Brain microvascular endothelial cell (primary cell): ENCODE measurements at places on chromosomes 3 and 15.
A peak's percentile ranks its signal among the peaks of the same experiment; 100 is the strongest.

DNA sequence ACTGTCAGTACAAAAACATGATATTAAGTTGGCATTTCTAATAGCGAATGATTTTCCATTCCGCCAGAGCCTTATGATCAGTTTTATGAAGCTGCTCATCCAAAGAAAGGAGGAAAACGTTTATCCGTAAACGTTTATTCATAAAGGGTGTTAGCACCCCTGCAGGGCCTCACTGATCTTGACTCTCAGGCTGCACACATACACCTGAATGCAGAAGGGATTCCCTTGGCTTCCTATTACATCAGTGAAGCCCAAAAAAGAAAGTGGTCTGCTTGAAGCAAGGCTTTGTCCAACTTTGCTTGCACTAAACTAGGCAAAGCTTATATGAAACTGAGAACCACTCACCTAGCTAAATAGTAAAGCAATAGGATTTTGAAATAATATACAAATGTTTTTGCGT lies 659.5 kb upstream of the CADM2 start:
- DNase-seq = no peak

GRCh38 chr3:28645149-28645548 lies 296.5 kb upstream of the AZI2 start:
- DNase-seq = no peak

DNA sequence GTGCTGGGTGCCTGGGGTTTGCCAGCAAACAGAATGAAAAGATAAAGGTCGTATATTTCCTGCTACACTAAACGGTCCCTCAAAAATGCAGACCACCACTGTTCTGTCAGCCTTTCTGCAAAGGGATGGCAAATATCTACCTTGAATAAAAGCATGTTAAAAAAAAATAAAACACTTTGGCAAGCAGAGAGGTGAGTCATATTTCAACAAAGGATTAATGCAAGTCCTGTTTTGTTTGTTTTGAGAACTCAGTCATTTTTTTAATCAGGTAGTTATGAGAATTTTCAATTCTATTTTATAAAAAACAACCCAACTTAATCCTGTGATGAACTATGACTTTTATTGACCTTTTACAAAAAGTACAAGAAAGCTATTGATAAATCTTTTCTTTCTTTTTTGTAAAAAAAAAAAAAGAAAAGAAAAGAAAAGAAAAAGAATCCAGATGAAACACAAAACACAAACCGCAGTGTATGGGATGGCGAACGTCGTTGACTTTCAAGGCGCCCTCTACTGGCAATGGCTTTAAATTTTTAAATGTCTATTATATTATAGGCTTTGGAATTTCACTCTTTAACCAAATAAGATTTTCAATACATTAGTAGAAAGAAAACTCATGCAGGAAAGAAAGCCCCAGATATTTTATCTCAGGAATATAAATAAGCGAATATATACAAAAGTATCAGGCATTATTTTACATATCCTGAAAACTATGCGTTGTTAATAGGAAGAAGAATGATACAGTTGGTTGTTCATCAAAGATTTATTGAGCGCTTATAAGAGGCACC lies 87.8 kb downstream of the NCEH1 start:
- no peak for DNase-seq

DNA sequence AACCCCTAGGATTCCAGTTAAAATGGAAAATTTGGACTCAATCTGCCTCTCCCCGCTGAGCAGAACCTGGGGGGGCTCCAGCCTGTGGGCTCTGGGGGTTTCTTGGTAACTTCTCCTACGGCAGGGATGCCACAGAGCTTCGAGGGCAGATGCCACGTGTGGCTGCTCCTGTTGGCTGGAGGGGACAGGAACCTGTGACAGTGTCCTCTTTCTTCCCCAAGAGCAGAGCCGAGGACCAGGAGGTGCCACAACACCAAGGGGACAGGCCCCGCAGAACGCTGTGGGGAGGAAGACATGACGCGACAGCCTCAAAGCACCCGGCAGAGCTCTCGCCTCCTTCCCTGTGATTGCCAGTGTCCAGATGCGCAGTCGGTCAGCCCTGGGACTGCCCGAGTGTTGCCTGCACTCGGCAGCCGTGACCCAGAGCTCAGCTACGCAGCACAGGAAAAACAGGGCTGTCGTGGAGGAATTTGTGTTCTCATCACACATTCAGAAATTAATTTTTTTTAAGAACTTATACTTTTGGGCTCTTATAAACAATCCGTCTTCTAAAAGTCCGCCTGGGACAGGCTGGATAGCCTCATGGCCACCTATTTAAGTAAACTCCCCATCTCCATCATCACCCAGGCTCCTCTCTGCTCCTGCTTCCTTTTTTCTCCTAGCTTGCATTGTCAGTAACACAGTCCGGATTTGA lies 131.9 kb upstream of the MEF2A start:
- DNase-seq = no peak

DNA sequence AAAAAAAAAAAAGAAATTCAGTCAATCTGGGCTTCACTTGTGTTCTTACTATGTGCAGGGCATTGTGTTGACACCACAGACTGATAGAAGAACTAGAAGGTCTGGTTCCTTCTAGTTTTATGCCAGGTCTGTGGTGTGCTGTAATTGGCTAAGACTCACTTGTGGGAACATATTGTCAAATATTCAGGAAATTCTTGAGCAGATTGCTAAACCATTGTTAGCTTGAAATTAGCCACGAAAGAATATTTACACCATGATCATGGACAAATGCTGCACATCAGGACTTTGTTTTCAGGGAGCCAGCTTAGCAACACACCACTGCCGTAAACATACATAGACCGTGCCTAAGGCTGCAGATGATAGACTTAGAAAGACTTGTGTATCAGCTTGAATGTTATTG lies 74.6 kb downstream of the GTPBP8 start:
- no peak for DNase-seq

DNA sequence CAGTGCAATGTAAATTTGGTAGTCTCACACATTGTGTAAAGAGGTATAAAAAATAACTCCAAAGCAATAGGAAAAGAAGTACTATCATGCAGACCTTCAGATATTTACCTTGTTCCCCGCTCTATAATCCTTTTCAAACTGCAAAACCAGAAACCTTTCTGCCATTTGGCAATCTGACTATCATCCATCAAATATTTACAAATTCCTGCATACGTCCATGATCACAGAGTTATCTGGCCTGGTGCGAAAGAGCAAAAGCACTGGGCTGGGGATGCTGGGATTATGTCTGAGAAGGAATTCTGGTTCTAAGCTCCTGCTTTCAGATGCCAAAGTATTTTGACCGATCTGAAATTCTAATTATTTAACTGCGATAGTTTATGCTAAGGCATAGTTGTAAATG lies 143.1 kb downstream of the RORA start:
- DNase-seq = no peak

DNA sequence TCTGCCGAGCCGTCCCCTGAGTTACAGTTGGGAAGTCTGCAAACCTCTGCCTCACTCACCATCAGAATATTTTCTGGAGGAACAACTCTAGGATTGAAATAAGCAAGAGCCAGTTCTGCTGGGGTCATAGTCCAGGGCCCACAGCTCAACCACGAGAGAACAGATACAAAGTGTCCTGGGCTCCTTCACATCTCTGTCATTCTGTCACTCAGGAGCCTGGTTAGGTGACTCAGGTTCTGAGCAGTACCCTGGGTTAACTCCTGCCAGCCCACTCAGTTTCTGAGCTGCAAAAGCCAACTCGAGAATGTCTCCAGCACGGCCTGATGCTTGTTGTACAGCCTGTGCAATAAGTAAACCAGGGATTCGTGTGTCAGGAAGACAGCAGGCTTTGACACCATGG lies 155.7 kb downstream of the SLCO3A1 start:
- no peak for DNase-seq

DNA sequence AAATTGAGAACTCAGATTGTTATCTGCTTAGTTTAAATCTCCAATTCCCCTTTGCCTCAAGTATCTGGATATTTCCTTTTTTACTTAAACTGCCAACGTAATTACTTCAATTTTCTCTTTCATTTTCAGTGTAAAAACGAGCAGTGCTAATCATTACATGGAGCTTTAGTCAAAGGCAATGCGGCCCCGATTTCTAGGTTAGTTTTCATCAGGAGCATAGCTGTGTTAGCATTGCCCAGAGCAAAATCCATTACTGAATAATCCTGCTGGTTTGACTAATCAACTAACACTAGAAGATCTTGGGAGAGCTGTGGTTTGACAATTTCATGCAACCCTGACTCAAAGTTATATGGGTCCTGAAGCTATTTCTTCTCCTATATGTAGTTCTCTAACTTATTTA lies 46.2 kb downstream of the ZPLD1 start:
- no peak for DNase-seq

DNA sequence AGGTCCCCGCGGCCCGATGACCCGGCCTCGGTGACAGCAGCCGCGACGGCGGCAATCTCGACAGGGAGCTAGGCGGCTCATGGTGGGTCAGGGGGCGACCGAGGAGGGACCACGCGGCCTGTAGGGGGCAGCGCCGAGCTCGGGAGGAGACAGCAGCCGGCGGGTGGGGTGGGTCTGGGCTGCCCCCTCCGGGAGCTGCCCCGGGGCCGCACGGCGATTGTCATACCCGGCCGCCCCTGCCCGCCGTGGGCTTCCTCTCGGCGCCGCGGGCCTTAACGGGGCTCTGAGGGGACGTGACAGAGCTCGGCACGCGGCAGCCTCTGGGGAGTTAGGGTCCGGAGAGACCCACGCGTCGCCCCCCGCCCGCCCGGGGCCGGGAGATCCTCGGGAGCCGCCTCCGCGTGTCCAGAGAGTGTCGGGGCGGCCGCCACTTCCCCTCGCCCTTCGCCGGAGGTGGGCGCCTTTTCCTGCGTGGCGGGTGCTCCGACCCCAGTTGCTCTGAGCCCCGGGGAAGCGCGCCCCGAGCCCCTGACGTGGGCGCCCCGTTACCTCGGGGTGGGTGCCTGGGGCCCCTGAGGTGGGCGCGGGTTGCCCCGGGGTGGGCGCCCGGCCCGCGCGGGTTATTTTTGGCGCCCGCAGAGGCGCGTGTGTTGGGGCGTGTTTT lies 539 bp upstream of the PLCL2 start:
- no peak for DNase-seq

DNA sequence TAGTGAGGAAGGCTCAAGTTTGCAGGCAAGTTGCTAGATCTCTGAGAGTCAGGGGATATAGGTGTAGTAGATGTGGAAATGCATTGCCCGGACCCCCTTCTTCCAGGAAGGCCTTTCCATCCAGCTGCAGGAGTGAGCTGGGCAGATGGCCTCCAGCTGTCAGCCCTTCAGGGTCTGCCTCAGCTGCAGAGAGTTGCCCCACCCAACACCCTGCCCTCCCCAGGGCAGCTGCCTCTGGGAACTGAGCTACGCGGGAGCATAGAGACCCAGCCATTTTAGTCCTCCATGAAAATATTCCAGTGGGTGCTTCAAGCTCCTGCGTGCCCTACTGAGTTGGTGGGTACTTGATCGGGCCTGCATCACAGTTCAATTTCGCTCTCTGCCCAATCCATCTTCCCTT lies 29.6 kb downstream of the SPG21 start:
- no peak for DNase-seq

- no peak for DNase-seq
Measured at GRCh38 chr3:64667887-64668581, 19.8 kb downstream of the ADAMTS9 start.

DNA sequence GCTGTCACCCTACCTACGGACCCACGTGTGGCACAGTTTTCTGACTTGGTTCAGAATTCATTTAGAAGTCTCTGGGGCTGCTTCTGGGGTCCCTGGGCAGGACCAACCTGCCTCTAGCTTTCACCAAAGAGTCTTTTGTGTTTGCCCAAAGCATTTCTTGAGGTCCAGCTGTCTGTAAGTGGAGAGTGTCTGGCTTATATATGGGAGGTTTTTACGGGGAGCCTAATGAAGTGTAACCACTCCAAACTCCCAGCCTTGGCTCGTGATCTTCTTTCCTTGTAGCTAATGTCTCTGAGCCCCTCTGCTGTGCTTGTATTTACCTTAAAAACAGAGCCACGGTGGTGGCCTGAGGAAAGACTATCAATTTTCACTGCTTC lies 109.0 kb upstream of the CTDSPL start:
- no peak for DNase-seq

GRCh38 chr3:1609416-1609815 lies 489.2 kb upstream of the CNTN4 start:
- DNase-seq = no peak

DNA sequence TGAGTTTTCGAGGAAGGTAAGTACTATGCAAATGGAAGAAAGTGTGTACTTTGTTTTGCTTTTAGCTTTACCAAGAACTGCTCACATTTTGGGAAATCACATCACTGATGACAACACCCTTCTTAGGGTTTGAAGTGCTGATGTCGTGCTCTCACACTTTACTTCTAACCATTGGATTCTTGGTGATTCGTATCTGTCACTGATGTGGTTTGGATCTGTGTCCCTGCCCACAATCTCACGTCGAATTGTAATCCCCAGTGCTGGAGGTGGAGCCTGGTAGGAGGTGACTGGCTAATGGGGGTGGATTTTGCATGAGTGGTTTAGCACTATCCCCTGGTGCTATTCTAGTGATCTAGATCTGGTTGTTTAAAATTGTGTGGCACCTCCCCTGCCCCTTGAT lies 75.4 kb upstream of the RGMA start:
- DNase-seq = no peak

- no peak for DNase-seq
Measured at GRCh38 chr3:109369510-109369909, 32.2 kb upstream of the DPPA4 start.

- no peak for DNase-seq
Measured at GRCh38 chr3:194977356-194977755, 291.7 kb downstream of the FAM43A start.

- DNase-seq = peak; percentile 96
Measured at GRCh38 chr15:89101302-89102193, 13.3 kb downstream of the ABHD2 start.

- peak; percentile 15 for DNase-seq
Measured at GRCh38 chr15:33608714-33609113, 297.9 kb downstream of the RYR3 start.

DNA sequence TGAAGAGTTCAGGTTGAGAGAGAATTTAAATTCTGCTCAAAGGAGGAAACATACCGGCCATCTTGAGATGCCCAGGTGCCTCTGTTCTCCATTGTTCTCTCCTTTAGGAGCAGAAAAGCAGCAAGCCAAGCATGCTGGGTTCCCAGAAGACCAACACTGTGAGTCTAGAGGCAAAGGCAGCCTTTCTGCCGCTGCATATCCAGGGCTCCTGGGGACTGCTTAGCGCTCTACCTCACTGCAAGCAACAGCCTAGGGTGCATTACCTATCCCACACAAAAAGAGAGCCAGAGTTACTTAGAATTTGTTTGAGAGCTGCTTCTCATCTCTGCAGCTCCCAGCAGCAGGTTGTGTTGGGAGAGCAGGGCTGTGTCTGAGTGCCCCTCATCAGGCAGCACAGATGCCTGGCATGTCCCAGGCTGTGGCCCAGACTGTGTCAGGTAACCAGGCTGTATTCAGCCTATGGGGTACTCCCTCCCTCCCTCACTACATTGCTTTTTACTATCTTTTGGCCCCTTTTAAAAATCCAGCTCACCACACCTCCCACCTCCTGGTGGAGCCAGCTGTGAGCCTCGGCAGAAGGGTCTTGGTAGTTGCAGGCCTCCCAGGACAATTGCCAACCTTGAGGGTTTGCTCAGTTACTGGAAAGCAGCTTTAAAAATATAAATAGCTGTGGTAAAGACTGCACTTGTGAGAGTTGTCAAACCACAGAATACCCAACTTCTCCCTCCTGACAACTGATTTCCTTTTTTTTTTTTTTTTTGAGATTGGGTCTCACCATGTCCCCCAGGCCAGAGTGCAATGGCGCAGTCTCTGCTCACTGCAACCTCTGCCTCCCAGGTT lies 30.2 kb downstream of the BCL2L10 start:
- DNase-seq = no peak
